ENCODE measurements at places on chromosomes 3 and 15.

DNA sequence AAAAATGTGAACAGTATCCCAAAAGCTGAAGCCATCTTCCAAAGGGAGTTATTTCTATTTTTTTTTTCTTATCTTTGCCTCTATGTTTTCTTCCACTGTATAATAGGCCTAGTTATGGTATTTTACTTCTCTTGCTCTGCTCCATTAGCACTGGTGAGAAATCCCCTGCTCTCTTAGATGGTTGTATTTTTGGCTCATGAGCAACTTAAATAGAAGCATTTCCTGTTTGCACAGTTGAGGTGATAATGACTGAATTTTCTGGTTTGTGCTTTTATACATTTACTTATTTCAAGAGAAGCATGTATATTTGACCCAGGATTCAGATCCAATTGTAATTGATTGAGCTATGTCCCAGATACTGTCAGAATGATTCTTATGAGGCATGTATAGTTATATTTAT is 61.6 kb upstream of the CD200R1L start:
- DNase-seq = no peak

DNA sequence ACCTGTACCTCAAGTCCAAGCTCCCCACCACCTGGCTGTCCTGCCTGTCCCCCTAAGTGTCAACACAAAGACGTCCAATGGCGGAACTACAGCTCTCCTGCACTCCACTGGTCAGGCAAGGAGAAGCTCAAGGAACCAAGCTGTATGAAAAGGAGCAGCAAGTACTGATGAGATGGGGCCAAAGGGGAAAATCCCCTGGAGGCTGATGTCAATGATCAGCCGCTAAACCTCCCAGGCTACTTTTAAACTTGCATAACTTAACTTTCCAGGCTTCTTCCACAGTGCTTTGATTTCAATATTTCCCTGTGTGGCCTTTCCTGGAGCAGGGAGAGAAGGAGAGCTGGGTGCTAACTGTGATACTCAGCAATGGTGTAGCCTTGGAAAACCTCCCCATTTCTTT is 35.0 kb downstream of the TM4SF4 start:
- no peak for DNase-seq

DNA sequence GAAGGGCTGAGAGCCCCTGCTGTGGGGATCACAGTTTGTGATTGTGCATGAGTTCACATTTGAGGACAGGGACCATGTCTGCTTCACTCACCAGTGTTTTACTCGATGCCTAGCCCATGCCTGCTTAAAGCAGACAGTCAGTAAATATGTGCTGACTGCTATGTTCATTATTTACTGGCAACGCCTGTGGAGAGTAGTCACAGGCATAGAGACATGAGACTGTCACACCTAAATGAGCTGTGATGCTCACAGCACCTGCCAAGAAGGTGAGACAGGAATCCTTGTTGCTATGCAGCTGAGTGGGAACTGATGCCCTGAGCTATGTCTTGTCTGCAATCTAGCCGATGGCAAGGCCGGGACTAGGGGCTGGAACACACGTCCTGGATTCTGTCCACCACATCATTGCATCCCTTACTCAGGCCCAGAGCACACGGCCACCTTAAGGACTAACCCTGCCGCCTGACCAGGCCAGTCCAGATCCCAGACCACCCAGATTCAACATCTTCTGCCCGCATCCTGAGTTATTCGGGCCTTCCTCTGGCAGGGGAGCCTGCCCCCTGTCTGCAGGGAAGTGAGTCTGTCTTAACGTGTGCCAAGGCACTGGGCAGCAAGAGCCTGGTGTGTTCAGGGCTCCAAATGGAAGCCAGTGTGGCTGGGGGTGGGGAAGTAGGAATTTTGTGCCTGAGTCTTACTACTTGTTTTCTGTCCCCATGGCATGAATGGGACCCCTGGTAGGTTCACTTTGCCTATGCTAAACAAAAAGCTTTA is 44.8 kb downstream of the FGD5 start:
- DNase-seq = no peak

GRCh38 chr15:68957696-68958095 is 27.4 kb downstream of the SPESP1 start:
- DNase-seq = no peak

- DNase-seq = no peak
Measured at GRCh38 chr15:85620690-85621049, 174.1 kb downstream of the KLHL25 start.

GRCh38 chr3:30766522-30766921 is 127.9 kb downstream of the GADL1 start:
- no peak for DNase-seq
